Activated CD4-positive, alpha-beta memory T cell treated with anti-CD3 and anti-CD28 coated beads for 36 hours (primary cell): ENCODE measurements at places on chromosomes 2 and 18. TPM values are rescaled to one million over a fixed set of nuclear protein-coding genes. Genes with fewer than 3 reads are reported as not detected.

GRCh38 chr2:203346612-203347011, 18.4 kb downstream of the ABI2 start:
- H3K27me3 ChIP-seq: no peaks in the 10 kb centered on the region
- peaks cover 6% of the 10 kb centered on the region for H3K36me3 ChIP-seq
- no peaks in the 10 kb centered on the region for H3K4me1 ChIP-seq
- DNase-seq: no peak

GRCh38 chr2:109472331-109472959, 141.3 kb downstream of the SEPTIN10 start:
- no peaks in the 10 kb centered on the region for H3K36me3 ChIP-seq
- peaks cover 6% of the 10 kb centered on the region for H3K4me1 ChIP-seq
- DNase-seq: no peak
- H3K27me3 ChIP-seq: peaks cover 1% of the 10 kb centered on the region
- no peak overlapping the region for H3K4me3 ChIP-seq

The FBXO41 gene
- total RNA-seq: 15.6 TPM

GRCh38 chr2:222297600-222297935, 1.2 kb downstream of the PAX3 start:
- H3K27ac ChIP-seq: no peak overlapping the region
- peaks cover 3% of the 10 kb centered on the region for H3K36me3 ChIP-seq
- no peak overlapping the region for H3K4me3 ChIP-seq
- peaks cover 41% of the 10 kb centered on the region for H3K4me1 ChIP-seq

- no peak overlapping the region for H3K4me3 ChIP-seq
- no peaks in the 10 kb centered on the region for H3K36me3 ChIP-seq
- peaks cover 8% of the 10 kb centered on the region for H3K27me3 ChIP-seq
- no peaks in the 10 kb centered on the region for H3K4me1 ChIP-seq
Measured at GRCh38 chr2:33437297-33437696, 39.2 kb upstream of the RASGRP3 start.

- H3K36me3 ChIP-seq: no peaks in the 10 kb centered on the region
- H3K27ac ChIP-seq: no peak overlapping the region
- peaks cover 6% of the 10 kb centered on the region for H3K27me3 ChIP-seq
- no peak for DNase-seq
Measured at GRCh38 chr2:920573-920972, 30.1 kb upstream of the SNTG2 start.

The RUFY4 gene
- 1.8 TPM for total RNA-seq

DNA sequence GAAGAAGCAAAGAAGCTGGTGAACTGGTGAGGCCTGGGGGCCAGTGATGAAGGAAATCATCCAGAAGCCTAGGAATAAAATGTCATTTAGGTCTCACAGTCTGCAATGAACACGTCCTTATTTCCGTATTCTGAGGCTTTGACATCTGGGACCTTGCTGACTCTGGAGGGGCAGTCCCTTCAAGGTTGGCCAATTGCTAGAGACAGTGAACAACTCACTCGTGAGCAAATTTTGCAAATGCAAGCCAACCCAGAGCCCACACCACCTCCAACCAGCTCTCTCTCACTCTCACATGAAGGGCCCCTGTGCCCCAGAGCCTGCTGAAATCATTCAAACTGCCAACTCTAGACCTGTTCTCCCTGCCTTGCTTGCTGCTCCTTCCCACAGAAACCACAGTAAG, 279.1 kb upstream of the LYPD1 start:
- H3K4me3 ChIP-seq: no peak overlapping the region
- H3K27ac ChIP-seq: no peak overlapping the region
- H3K36me3 ChIP-seq: no peaks in the 10 kb centered on the region
- H3K4me1 ChIP-seq: no peaks in the 10 kb centered on the region

DNA sequence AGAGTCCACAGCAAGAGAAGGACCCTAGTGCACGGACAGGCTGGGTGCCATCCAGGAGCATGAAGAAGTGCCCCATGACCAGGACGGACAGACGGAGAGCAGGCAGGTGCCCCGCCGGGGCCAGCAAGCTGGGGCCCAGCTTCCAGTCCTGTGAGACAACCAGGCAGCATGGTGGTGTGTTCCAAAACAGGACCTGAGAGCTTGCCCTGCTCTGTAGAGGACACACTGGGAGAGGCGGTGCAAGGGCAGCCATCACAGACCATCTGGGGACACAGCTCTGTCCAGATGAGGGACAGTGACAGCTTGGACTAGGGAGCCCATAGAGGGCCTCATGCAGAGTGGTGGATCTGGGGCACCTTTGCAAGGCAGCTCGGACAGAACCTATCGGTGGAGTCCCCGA, 279.8 kb downstream of the EIPR1 start:
- no peaks in the 10 kb centered on the region for H3K36me3 ChIP-seq
- H3K4me3 ChIP-seq: no peak overlapping the region
- peaks cover 8% of the 10 kb centered on the region for H3K27me3 ChIP-seq
- H3K27ac ChIP-seq: no peak overlapping the region

The POLR1A gene
- total RNA-seq: 33.8 TPM

The FZD7 gene
- 0.58 TPM for total RNA-seq

- H3K36me3 ChIP-seq: no peaks in the 10 kb centered on the region
- peaks cover 3% of the 10 kb centered on the region for H3K4me1 ChIP-seq
- H3K4me3 ChIP-seq: no peak overlapping the region
- peaks cover 45% of the 10 kb centered on the region for H3K27me3 ChIP-seq
- no peak for DNase-seq
Measured at GRCh38 chr18:58845928-58846724, 18.6 kb upstream of the ZNF532 start.

- no peak overlapping the region for H3K27ac ChIP-seq
- no peaks in the 10 kb centered on the region for H3K4me1 ChIP-seq
- no peak overlapping the region for H3K4me3 ChIP-seq
- DNase-seq: no peak
Measured at GRCh38 chr2:150478200-150478974, 9.1 kb downstream of the RND3 start.

- no peak for DNase-seq
- H3K27me3 ChIP-seq: peaks cover 5% of the 10 kb centered on the region
- no peak overlapping the region for H3K27ac ChIP-seq
Measured at GRCh38 chr2:172372436-172372835, 55.0 kb upstream of the ITGA6 start.

DNA sequence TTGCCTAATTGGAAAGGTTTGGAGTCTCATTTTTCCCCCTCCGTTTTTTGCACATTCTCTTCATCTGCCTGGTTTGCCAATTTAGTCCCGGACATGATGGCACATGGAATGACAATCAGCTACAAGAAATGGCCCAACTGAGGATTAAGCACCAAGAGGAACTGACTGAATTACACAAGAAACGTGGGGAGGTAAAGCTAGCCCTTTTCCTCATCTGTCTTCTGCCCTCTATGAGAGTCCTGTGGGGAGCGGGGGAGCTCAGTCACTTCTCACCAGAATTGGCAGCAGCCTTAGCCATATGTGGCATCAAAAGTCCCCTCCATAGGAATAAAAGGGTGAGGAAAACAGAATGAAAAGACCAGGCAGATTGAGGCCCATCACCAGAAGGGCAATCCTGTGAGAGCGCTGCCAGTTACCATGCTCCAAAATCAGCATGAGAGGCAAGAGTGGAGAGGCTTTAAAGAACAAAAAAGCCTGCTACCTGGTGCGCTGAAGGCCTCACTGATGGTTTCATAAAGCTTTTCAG, 11.6 kb downstream of the ATG16L1 start:
- H3K27me3 ChIP-seq: no peaks in the 10 kb centered on the region
- H3K4me1 ChIP-seq: peaks cover 60% of the 10 kb centered on the region
- no peak overlapping the region for H3K4me3 ChIP-seq
- H3K27ac ChIP-seq: peak overlapping the region; percentile 47
- DNase-seq: no peak

DNA sequence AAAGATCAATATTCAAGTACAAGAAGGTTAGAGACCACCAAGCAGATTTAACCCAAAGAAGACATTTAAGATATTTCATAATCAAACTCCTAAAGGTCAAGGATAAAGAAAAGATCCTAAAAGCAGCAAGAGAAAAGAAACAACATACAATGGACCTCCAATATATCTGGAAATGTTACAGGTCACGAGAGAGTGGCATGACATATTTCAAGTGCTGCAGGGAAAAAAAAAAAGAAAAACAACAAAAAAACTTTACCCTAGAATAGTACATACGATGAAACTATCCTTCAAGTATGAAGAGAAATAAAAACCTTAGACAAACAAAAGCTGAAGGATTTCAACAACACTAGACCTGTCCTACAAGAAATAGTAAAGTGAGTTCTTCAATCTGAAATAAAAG, 91.5 kb upstream of the CD226 start:
- H3K4me1 ChIP-seq: no peaks in the 10 kb centered on the region
- H3K36me3 ChIP-seq: peaks cover 50% of the 10 kb centered on the region
- H3K27ac ChIP-seq: no peak overlapping the region
- no peaks in the 10 kb centered on the region for H3K27me3 ChIP-seq
- DNase-seq: no peak

The BOLL gene
- not detected for total RNA-seq

DNA sequence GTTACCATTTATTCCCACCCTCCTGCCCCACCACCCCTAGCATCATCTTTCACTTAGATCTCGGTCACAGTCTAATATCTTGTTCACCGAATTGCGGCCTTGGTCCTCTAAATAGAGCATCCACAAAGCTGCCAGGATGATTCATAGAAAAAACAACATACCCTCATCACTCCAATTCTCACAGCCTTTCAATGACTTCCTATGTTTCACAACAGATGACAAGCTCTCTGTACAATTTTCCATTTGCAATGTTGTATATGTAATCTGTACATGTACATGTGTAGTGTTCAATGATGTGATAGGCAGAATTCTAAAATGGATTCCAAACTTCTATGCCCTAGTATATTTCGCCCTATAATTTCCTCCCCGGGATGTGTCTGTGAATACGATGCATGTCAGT, 675.6 kb upstream of the CELF4 start:
- no peak overlapping the region for H3K27ac ChIP-seq
- no peaks in the 10 kb centered on the region for H3K4me1 ChIP-seq
- H3K4me3 ChIP-seq: no peak overlapping the region
- H3K27me3 ChIP-seq: no peaks in the 10 kb centered on the region
- no peak for DNase-seq
- no peaks in the 10 kb centered on the region for H3K36me3 ChIP-seq

DNA sequence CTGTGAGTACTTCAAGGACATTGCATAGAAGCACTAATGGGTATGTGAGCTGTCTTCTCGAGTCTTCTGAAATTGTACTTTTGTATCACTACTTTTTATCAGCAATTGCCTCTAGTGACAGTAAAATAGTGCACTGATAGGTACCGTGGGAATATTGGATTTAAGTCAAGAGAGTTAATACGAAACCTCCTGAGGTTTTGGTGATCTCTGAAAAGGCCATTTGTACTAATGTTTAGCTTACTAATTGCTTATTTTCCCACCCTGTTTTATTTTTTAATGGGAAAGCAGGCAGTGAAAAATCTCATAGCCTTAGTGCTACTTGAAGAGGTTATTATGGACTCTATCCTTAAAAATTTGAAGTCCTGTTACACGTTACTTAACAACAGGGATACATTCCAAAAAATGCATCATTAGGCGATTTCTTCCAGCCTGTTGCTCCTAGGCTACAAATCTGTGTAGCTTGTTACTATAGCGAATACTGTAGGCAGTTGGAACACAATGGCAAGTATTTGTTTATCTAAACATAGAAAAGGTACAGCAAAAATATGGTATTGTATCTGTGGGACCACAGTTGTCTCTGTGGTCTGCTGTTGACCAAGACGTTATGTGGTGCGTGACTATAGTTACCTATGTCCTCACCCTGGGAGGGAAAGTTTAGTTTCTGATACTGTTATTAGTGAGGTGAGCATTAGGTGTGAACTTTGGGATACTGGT, 65.9 kb downstream of the CAB39 start:
- peaks cover 80% of the 10 kb centered on the region for H3K4me1 ChIP-seq
- no peak overlapping the region for H3K4me3 ChIP-seq
- H3K27ac ChIP-seq: peak overlapping the region; percentile 74
- no peaks in the 10 kb centered on the region for H3K27me3 ChIP-seq
- no peak for DNase-seq

The MSTN gene
- not detected for total RNA-seq

- H3K36me3 ChIP-seq: no peaks in the 10 kb centered on the region
- DNase-seq: no peak
- H3K27ac ChIP-seq: no peak overlapping the region
- no peaks in the 10 kb centered on the region for H3K27me3 ChIP-seq
Measured at GRCh38 chr2:232336241-232336736, 42.3 kb upstream of the ALPP start.

The CYP1B1 gene
- 3.3 TPM for total RNA-seq

The GTF2A1L gene
- total RNA-seq: not detected

- DNase-seq: no peak
- peaks cover 9% of the 10 kb centered on the region for H3K4me1 ChIP-seq
- no peak overlapping the region for H3K27ac ChIP-seq
- no peaks in the 10 kb centered on the region for H3K27me3 ChIP-seq
- H3K36me3 ChIP-seq: no peaks in the 10 kb centered on the region
Measured at GRCh38 chr2:147512206-147512605, 332.6 kb upstream of the ACVR2A start.

DNA sequence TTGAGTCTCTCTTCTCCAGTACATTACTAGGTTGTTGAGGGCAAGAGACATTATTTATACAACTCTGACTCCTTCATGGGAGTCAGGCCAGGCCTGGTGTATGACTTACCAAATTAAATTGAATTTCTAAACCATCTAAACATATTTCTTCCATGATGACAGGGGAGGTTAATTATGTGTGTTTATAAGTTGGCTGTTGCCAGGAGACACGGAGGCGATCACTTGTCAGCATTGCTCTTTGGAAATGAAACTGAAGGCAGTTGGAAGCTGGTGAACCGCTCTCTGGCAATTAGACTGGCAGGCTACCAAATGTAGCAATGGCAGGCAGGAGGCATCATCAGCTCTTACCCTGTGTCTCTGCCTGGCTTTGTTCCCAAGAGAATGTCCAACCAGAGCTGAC, 241.4 kb downstream of the KCNS3 start:
- no peak for DNase-seq
- no peaks in the 10 kb centered on the region for H3K4me1 ChIP-seq
- H3K27ac ChIP-seq: no peak overlapping the region
- H3K36me3 ChIP-seq: no peaks in the 10 kb centered on the region

DNA sequence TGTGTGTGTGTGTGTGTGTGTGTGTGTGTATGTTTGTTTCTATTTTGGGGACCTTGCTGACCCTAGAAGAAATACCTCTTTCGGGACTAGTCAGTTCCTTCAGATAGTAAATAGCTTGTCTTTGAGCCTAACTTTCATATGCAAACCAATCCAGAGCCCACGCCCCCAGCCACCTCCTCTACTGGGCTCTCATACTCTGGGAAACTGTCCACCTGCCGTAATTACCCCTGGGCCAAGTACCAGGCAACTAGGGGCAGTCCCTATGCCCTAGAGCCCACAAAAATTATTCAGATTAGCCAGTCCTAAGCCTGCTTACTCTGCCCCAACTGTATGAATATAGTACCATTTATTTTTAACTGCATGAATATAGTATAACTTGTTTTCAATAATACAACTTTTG, 970.4 kb downstream of the EPHA4 start:
- no peaks in the 10 kb centered on the region for H3K27me3 ChIP-seq
- DNase-seq: no peak
- H3K4me1 ChIP-seq: no peaks in the 10 kb centered on the region
- no peak overlapping the region for H3K4me3 ChIP-seq
- no peaks in the 10 kb centered on the region for H3K36me3 ChIP-seq

DNA sequence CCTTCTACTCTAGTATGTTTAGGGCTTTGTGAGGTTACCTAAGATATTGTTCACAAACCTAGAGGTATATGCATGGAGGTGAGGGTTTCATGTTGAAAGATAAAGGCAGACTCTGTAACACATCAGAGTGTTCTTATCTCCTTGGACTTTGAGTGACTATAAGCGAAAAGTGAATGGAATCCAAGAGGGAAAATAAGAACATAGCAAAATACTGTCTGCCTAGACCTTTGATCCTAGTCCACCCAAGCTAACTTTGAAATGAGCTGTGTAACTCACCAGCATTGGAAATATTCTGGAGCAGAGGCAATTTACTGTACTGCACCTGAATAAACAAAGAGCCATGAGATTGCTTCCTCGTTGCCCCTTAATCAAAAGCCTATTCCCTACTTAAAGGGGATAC, 28.2 kb upstream of the GALNT1 start:
- no peaks in the 10 kb centered on the region for H3K27me3 ChIP-seq
- H3K27ac ChIP-seq: no peak overlapping the region
- H3K36me3 ChIP-seq: no peaks in the 10 kb centered on the region
- DNase-seq: no peak
